Cardiac septum (tissue), 1 donor: ENCODE measurements at places on chromosomes 1 and 21.

DNA sequence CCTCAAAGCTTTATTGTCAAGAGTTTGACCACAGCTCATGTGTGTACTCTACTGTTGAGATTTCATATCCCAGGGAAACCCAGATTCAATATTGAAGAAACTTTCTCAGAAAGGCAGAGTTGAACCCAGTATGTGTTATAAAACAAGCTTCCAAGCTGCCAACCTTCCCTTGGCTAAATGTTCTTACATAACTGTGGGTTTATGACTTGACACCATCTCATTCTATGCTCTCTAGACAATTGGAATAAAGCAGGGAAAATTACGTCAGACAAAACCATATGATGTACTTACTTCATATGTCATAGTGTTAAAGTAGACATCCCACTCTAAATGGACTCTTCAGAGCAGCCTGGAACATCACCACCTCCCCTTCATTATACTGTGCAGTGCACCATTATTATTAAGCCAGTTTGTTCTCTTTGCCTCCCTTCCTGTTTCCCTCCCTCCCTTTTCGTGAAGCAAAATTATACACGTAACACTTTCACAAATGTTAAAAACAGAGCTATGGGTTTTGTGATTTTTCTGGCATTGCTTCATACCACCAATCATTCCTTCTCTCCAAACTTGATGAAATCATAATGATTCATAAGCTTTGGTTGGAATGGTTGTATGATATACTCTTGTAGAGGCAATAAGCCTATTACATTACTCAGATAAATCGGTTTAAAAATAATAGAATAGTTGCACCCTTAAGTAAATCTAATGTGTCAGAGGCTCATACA is 507.2 kb downstream of the LTN1 start:
- DNase-seq = no peak

- DNase-seq = no peak
Observed at GRCh38 chr1:182185136-182185535, 123.6 kb upstream of the ZNF648 start.

GRCh38 chr1:29655945-29656850 is 419.9 kb downstream of the PTPRU start:
- no peak for DNase-seq

DNA sequence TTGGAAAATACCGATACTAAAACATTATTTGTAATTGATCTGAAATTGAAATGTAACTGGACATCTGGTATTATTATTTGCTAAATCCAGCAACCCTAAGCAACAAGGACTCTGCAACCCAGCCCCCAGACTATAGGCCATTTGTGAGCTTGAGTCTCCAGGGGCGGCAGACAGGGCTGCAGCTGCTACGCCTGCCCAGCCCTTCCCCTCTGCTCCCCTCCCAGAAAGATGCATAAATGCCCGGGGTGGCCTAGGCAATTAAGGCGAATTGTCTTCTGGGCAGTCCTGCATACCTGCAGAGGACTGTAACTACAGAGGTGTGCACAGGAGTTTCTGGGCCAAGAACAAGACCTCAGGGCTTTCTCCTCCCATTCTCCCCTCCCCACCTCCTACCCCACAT is 41.2 kb upstream of the LBR start:
- DNase-seq = no peak

- DNase-seq = no peak
Observed at GRCh38 chr1:21818656-21819055, 6.6 kb downstream of the LDLRAD2 start.

DNA sequence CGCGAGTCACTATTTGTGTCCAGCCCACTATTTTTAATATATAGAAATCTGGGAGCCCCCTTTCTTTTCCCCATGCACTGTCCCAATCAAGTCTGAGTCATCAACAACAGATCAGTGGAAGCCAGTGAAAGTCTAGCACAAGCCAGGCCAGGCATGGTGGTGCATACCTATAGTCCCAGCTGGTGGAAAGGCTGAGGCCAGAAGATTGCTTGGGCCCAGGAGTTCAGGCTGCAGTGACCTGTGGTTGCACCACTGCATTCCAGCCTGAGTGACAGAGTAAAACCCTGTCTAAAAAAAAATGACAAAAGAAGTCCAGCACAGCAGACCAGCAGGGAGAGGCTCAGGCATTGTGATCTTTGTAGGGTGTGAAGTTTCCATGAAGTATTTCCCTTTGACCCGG is 9.0 kb upstream of the RPL5 start:
- no peak for DNase-seq

DNA sequence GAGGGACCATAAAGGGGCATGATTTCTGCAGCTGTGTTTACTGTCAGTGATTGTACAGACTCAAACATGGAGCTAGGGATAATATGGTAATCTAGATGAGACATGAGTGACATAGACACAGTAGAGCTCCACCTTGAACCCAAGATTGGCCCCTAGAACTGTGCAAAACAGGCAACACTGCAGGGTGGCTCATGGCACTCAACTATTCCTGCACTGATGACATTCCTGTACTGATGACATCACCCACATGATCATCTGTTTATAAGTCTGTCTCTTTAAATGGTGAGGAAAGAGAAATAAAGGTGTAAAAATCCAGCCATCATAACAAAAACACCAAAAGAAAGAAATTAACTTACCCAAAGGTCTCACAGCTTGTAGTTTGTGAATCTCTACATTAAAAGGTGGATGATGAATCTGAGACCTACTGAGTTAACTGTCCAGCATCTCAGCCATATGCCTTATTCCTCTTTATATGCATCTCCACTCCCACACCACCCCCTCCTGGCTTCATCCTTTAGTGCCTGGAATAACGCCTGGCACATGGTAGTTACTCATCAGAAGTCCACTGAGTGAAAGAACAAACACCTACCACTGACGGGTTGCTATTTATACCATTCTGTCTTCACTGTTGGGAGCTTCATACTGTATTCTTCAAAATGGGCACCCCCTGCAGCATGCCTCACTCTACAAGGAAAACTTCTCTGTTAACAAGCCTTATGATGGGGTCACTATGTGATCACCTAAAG is at the start of gene LRRC53:
Gene LRRC53 (minus strand): TSS at position 442 of the 746 bp plus-strand sequence. CDS start 29,262 bp downstream, outside the sequence.
- DNase-seq = no peak

GRCh38 chr1:8831340-8831739 is 13.9 kb upstream of the RERE start:
- no peak for DNase-seq

DNA sequence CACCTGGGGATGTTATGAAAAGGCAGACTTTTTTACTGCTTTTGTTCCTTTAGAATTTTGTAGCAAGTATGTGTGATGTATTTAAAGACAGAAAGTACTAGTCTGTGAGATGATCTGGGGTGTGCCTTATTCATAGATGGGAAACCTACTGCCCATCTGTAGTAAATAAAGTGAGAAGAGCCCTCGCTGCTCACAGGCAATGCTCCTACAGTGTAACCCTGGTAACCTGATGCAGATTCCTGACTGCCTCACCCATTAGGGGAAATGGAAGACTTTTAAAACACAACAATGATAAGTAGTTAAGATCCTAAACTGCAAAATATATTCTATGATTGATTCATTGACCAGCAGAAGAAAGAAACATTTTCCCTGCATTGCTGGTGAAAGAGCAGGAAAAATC is 19.4 kb upstream of the TMEM201 start:
- no peak for DNase-seq

- no peak for DNase-seq
Observed at GRCh38 chr1:2200308-2200943, 5.9 kb upstream of the FAAP20 start.

- peak; percentile 72 for DNase-seq
Observed at GRCh38 chr1:228097333-228098081, 5.6 kb downstream of the C1orf35 start.

GRCh38 chr1:192979542-192979941 is 79.6 kb downstream of the UCHL5 start:
- DNase-seq = no peak

GRCh38 chr1:110239441-110240430 is 29.6 kb downstream of the KCNC4 start:
- DNase-seq = no peak

DNA sequence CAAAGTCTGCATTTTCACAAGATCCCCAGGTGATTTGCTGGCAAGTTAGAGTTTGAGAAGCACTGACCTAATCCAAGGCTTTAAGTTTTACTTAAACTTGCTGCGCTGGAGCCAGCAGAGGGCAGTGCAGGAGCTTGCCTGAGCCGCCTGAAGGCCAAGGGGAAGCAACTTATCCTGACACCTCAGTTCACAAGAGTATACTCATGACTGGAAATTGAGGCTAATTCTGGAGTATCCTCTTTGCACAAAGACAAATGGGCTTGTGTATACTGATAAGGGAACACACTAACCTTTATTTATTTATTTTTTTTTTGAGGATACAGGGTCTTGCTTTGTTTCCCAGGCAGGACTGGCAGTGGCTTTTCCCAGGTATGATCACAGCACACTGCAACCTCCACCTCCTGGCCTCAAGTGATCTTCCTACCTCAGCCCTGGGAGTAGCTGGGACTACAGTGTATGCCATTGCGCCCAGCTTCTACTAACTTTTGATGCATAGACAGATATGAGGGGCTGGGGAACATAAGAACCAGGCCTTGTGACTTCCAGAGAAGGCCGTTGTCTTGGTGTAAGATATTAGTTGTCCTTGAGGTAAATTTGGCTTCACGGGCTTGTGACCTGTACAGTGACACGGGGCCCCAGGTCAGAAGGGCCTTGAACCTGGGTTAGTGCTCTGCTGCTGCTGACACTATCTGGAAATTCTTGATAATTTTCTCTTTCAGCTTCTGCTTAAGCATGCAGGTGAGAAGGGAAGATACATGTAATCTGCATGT is 29.0 kb upstream of the SLAMF1 start:
- peak; percentile 85 for DNase-seq

DNA sequence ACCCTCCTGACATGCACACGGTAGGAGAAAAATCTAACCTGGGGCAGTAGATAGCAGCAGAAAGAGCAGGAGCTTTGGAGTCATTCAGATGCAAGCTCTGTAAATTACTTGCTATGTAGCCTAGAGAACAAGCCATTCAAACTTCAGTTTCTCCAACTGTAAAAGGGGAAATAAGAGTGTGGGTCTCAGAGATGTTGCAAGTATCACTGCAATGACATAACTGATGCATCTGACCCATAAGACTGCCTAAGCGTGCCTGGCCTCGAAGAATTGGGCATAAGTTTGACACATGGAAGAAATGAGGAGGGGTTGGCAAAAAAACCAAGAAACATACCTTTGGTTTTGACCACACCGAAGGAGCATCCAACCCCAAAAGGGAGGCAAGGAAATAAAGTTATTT is 5.2 kb downstream of the AK2 start:
- DNase-seq = no peak

DNA sequence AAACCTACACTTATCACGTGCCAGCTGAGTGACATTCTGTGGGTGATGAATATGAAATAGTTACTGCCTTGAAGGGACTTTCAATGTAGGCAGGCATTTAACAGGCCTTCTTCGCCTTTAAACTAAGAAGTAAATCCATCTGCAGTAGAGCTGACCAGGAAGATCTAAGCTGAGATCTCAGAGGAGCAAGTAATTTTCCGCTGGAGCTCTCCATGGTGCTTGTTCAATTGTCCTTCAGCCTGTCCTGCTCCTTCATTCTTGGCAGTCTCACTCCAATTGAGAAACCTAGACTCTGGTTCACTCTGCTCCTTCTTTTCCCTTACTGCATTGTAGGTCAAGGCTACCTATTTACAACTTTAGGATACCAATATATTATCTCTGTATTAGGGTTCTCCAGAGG is 183.5 kb downstream of the HMCN1 start:
- no peak for DNase-seq

DNA sequence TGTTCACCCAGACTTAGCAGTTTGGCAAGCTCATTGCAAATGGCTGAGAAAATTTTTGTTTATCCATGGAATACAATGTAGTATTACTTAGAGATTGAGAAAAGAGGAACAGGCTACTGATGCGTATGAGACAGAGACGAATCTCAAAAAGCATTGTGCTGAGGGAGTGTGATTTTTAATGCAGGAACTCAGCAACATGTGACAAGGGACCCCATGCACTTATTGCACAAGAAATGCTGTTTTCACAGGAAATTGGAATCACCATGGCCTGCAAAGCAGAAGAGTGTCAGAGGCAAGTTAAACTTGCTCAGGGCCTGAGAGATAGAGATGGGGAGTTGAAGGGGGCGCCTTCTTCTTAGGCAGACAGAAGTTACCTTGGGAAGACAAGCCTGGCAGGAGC is 32.6 kb upstream of the TLR5 start:
- no peak for DNase-seq

DNA sequence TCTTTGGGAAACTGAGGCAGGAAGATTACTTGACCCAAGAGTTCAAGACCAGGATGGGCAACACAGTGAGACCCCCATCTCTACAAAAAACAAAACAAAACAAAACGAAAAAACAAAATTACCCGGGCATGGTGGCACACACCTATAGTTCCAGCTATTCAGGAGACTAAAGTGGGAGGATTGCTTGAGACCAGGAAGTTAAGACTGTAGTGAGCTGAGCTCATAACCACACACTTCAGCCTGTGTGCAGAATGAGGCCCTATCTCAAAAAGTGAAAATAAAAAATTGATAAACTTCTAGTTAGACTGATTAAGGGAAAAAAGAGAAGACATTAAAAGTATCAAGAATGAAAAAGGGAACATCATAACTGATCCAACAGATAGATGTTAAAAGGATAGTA is 154.0 kb downstream of the RHOU start:
- DNase-seq = no peak

DNA sequence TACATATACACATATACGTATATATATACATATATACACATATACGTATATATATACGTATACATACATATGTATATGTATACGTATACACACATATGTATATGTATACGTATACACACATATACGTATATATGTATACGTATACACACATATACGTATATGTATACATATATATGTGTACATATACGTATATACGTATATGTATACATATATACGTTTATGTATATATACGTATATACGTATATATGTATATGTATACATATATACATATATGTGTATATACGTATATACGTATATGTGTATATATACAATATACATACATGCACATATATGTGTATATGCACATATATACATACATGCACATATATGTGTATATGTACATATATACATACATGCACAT is 396.2 kb upstream of the DUSP10 start:
- no peak for DNase-seq

DNA sequence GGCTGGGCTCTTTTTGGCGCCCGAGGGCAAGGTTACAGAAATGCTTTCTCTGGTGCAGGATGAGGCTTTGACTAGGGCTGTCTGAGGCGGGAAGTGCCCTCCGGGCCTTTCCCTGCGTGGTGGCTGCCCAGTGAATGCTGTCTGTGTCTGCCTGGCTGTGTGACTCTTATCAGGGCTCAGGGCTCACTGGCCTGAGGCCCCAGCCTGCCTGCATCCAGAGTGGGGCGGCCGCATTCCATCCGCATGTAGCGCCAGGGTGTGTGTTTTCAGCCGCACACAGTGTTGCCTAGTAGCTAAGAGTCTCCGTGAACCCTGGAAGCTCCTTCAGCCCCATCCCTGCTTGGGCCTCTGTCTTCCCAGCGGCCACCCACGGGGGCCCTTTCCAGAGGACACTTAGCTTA is 59.1 kb downstream of the FAAP20 start:
- DNase-seq = peak; percentile 84

- no peak for DNase-seq
Observed at GRCh38 chr1:21825393-21825792, 13.3 kb downstream of the LDLRAD2 start.

GRCh38 chr1:77139389-77139788 is 79.8 kb downstream of the PIGK start:
- DNase-seq = no peak

- DNase-seq = no peak
Observed at GRCh38 chr1:10160907-10161490, 49.4 kb upstream of the KIF1B start.
